Activated CD8-positive, alpha-beta T cell treated with anti-CD3 and anti-CD28 coated beads, Interleukin-2, amount 10 ng/mL, durations not matched to agents 7 days and 5 days (primary cell): ENCODE measurements at places on chromosomes 12 and 14. TPM values are rescaled to one million over a fixed set of nuclear protein-coding genes. Genes with fewer than 3 reads are reported as not detected.

GPR65 gene
- 22.9 TPM for total RNA-seq

RNASE9 gene
- not detected for total RNA-seq

STYK1 gene
- 5.9 TPM for total RNA-seq

CELA1 gene
- total RNA-seq: not detected

TMEM229B gene
- 10.0 TPM for total RNA-seq
